Fibroblast of skin of back (primary cell): ENCODE measurements at places on chromosomes 11 and 22.

DNA sequence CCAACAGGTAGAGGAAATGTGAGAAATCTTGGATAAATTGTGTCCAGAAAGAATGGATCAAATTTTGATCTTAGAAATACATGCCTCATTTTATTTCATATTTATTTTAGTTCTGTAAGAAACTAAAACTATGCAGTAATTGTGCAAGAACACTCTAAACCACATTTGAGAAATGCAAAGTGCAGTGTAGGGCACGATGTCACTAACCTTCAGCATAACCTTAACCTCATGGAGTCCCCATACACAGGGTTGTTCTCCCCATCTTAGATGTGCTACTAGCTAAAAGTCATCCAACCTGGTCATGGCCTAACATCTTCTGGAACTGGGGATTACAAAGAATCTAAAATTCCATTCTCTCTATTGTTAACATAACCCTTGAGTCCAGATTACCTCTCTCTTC is 48.4 kb upstream of the ARHGAP42 start:
- no peak for DNase-seq

- DNase-seq: no peak
Measured at GRCh38 chr11:44235765-44236201, 74.2 kb downstream of the ALX4 start.

GRCh38 chr11:57792870-57793269 is 31.3 kb downstream of the CTNND1 start:
- no peak for DNase-seq

DNA sequence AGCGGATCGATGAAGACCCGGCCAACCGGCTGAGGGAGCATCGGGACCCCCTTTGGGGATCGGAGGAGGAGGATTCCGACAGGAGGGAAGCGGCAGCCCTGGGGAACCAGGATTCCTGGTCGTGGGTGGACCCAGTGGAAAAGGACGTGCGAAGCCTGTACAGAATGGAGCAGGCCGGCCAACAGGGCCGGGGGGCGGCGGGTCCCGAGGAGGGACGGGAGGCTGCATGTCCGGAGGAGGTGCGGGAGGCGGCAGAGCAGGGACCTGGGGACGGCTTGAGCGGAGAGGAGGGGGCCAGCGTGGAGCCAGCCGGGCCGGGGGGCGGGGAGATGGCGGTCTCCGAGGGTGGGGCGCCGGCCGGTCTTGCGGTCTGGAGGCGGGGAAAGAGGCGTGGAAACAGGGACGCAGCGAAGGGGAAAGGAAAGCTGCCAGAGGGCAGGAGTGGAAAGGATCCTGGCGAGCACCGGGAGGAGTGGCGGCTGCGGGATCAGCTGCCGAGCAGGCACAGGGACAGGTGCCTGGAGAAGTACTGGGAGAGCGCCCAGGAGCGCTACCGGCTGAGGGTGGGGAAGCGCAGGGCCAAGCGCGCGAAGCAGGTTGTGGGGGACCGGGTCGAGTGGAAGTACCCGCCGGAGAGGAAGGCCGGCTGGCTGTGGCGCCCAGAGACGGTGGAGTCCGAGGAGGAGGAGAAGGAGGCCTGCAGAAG is at the start of gene ANO5:
Gene ANO5 (plus strand): TSS at position 444 of the 706 bp plus-strand sequence. CDS start 408 bp downstream, outside the sequence.
- no peak for DNase-seq

DNA sequence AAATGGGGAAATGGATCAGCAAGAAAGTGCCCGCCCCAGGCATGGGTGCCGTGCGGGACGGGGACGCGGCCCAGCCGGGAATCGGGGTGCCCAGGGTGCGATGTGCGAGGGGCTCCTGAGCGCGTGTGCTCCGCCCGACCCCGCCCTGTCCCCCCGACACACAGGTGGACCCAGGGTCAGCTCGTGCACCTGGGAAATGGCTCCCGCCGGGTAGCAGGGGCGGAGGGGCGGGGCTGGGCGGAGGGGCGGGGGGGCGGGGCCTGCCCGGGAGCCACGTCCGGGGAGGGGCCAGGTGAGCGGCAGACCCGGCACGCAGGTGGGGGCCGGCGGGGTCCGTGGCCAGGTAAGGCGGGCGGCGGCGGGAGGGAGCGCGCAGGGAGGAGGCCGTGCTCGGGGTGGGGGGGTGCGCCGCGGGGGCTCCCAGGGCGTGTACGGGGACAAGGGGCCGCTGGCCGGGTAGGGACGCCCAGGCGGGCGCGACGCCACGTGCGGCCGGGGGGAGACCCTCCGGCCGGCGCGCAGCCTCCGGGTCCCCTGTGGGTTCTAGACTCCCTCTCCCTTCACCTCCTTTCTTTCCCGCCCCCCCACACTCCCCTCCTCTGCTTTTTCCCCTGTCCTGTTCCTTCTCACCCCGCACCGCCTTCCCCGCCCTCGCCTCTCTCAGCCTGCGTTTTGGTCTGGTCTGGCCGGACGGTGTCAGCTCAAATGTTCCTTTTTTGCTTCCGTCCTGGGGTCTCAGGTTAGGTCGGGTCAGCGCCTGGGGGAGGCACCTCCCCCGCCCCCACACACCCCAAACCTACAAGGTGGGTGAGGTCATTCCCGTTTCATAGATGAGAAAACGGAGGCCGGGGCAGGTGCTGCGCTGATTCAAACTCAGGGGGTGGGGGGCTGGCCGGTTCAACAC is at the start of gene ARHGAP8:
Gene ARHGAP8 (plus strand): TSS at position 291 of the 904 bp plus-strand sequence. CDS start 33,953 bp downstream, outside the sequence.
- DNase-seq: no peak
